Stimulated activated CD4-positive, alpha-beta T cell treated with anti-CD3 and anti-CD28 coated beads, Interleukin-4, amount 100 ng/mL, for 1 hour (primary cell): ENCODE measurements at places on chromosomes 6 and 20.

DNA sequence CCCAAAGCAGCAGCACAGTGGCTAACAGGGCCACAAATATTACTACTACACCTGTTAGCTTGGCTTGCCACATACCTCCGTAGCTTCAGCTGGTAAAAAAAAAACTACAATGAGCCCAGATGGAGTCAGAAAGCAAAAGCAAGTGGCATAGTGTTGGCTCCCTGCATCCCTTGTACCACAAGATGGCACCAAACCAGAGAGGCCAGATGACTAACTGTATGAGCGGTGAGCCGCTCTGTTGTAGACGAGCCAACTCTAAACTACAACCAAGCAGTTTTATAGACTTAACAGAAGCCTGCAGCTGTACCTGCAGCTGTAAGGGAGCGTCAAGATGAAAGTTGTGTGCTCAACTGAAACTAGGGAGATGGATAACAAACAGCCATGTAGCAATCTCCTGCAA is 84.5 kb upstream of the MCHR2 start:
- no peak for DNase-seq

- no peak for DNase-seq
Observed at GRCh38 chr6:45044086-45044485, 284.0 kb upstream of the RUNX2 start.

DNA sequence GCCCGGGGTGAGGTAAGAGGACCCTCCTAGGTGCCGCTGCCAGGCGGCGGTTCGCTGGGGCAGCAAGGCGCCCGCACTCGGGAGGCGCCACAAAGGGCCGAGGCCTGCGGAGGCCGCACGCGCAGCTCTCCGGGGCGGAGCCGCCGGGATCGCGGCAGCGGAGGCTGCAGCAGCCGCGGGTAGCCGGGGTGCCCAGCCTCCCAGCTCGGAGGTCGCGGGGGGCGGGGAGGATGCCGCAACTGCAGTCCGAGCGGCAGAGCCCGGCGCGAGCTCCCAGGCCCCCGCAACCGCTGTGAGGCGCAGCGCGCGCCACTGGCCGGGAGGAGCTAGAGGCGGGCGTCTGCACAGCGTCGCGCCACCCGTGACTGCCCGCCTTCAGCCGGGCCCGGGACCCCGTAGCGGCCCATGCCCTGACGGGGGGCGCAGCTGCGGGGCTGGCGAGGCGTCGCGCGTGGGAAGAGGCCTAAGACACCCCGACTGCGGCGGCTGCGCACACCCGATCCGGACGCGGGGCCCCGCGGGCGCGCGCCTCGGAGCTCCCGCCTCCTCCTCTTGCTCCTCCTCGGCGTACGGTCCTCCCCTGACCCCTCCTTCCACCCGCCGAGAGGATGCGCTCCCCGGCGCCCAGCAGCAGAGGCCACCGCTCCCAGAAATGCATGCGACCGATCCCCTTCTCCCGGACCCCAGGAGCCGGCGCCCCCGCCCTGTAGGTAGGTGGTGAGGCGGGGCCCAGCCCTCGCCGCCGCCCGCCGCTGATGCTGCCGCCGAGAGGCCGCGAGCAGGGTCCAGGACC is at the start of gene NCOA7:
TSS of gene NCOA7 (plus strand) at position 603 of the 793 bp plus-strand sequence. CDS start 24,395 bp downstream, outside the sequence.
- peak; percentile 73 for DNase-seq

GRCh38 chr20:63737945-63738686 is 1.5 kb upstream of the SLC2A4RG start:
- DNase-seq: peak; percentile 42

DNA sequence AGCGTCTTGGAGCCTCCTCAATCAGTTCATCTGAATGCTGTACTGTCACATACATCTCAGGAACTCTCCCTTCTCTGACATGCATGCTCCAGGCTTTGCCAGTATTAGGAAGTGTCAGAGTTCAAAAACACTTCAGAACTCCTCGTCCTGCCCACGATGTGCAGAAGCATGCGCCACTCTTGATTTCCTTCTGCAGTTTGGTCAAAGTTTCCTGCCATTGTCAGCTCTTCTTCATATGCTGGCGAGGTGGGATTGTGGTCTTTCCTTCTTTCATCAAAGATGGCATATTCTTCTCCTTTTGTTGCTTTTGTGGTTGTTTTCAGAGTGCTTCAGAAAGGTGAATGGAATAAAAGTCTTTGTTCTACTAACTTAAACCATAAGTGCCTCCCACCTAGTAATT is 21.0 kb downstream of the SLC13A3 start:
- no peak for DNase-seq

GRCh38 chr20:7520361-7520760 is 419.9 kb downstream of the HAO1 start:
- DNase-seq: no peak

DNA sequence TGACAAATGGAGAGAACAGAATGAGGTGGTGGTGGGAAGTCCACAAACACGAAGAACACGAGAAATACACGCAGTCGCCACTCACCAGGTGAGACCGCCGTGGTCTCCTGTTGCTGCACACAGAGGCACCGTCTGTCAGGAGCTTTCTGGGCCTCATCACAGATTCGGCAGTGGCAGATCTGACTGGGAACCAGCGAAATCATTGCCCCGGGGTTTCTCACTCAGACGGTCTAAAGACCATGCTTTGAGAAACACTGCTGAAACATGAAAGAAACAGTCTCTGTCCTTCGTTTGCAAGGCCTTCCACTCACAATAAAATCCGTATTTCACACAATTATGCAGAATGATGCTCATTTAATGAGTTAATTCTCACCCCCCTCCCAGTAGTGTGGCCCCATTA is 130.9 kb upstream of the AFDN start:
- no peak for DNase-seq

DNA sequence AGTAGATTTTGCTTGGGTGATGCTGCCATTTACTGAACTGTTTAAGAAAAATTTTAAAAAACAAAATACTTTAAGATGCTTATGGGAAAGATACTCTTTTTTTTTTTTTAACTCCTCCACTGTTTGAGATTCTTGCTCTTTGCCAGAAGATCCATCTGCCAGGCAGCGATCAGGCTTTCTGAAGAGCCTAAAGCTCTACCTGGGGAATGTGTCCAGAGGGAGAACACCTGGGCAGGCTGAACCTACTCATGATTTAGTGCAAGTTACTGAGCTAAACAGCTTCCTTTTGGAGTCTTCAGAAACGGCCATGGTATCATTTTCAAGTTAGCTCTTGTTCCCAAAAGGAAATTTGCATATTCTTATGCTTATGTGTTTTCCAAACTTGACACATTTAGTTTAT is 23.5 kb upstream of the MLIP start:
- no peak for DNase-seq

DNA sequence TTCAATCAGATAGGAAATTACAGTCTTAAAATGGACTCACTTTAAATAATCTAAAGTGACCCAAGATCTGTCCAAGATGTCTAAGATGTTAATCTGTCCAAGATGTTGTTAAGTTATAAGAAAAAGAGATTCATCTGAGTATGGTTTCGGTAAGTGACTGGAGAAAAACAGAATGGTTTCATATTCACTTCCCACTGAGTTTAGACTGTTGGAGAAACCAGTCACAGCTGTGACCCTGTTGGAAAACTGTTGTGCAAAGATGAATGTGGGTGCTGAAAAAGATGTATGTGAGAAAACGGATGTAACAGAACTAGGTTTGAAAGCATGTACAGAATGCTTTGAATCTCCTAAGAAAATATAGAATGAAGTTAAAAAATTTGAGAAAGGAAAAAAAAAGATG is 325.9 kb downstream of the COL12A1 start:
- DNase-seq: no peak

GRCh38 chr6:15335385-15335784 is 89.5 kb downstream of the JARID2 start:
- no peak for DNase-seq

DNA sequence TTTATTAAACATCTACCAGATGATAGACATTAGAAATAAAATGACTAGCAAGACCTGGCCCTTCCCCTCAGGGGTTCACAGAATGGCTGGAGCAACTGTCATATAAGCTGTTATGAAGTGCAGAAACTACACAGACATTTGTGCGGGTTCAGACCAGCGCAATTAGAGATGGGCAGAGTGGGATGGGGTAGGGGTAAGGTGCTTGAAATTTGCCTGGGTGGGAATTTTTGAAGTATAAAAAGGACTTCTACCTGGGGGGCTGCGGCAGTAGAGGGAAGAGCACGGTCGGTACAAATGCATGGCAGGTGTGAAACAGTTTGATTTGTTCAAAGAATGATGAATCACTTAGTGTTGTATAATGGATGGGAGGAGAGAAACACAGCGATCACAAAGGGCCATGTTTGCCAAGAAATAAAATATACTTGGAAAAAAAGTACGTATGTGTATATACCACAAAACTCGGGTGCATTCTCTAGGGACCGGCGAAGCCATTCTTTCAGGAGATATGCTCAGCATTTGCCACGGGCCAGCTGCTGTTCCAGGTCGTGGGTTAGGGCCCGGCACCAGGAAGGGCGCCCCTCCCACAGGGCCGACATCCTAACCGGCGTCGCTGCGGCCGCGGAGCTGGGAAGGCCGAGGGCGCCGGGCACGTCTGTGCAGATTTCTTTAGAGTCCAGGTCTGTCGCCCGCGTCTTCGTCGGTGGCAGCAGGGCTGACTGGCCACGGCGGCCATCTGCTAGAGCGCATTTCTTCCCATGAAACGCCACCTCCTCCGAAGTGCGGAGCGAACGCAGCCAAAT is 809 bp upstream of the NOL7 start:
- DNase-seq: no peak

DNA sequence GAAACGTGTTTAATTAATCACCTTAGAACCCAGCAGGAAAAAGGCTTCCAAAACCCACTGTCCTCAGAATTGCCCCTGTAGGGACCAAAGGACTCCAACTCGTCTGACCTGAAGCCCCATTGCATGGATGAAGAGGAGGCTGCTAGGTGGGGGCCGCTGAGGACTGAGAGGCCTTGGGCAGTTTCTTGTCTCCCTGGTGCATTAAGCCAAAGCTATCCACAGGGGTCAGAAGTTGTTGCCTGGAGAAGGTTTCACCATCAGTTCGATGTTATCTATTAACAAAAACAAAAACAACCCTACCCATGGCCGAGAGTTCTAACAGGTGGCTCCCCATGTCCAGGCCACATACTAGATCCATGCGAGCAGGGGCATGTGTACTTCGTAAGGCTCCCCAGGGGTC is 120.9 kb upstream of the CD93 start:
- no peak for DNase-seq

DNA sequence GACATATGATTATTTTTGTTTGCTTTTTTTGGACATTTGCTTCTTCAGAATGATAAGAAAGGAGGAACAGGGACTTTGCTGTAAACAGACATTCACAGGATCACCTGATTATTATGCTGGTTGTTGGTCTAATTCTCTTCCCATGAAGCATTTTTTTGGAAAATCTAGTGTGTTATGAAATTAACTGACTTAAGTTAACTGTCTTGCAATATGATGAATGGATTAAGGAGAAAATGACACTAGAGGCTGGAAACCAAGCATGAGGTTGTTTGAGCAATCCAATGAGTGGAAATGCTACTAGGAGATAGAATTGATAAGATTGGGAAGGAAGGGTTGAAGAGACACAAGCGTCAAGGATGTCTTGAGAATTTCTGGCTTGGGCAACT is 13.2 kb upstream of the EDN1 start:
- no peak for DNase-seq

GRCh38 chr20:62685781-62686555 is 22.7 kb upstream of the NTSR1 start:
- DNase-seq: no peak

- no peak for DNase-seq
Observed at GRCh38 chr20:14865169-14865568, 527.8 kb upstream of the FLRT3 start.

DNA sequence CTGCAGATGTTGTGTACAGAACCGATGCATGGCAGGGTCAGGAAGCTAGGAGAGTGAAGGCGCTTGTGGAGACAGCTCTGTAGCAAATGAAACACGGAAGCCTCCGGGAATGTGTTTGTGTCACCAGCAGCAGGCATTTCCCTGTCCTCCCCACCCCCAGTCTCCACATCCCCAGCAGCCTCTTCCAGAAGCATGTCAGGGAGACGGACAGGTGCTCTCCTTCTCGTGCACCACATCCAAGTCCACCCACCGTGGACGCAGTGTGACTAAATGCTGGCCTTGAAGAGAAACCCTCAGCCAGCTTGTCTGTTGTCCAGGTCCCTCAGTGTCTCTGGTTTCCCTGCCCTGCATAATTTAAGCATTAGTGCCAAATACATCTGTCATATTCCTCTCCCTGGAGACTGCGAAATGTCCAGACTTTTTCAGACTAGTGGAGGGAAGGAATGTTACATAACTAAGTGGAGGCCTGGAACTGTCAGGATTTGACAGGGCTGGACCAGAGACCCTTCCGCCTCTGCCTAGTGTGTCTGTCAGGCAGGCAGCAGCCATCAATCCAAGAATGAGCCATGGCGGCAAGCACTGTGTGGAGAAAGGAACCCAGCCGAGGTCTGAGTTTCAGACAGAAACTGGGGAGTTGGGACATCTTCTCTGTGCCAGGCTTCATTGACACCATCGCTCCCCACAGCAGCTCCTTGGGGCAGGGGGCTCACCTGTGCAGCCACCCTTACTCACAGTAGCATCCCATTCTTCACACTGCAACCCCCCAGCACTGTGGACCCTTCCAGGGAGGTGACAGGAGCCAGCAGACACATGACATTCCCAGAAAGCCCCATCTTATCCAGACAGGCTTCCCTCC is 26.6 kb upstream of the PI16 start:
- DNase-seq: no peak

DNA sequence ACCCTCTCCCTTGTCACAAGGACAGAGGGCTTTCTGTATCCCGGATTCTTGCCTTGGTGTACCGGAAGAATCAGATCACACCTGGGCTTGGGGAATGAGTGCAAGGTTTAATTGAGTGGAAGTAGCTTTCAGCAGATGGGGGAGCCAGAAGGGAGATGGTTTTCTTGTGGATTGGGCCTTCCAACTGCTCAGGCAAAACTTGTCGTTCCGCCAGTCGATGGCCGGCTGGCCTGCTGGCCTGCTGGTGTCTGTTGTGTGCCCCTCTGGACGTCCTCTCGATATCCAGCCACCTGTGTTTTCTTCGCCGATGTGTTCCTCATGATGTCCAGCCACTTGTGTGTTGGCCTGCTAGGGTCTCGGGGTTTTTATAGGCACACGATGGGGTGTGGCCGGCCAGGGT is 168.1 kb downstream of the CDKAL1 start:
- DNase-seq: no peak

DNA sequence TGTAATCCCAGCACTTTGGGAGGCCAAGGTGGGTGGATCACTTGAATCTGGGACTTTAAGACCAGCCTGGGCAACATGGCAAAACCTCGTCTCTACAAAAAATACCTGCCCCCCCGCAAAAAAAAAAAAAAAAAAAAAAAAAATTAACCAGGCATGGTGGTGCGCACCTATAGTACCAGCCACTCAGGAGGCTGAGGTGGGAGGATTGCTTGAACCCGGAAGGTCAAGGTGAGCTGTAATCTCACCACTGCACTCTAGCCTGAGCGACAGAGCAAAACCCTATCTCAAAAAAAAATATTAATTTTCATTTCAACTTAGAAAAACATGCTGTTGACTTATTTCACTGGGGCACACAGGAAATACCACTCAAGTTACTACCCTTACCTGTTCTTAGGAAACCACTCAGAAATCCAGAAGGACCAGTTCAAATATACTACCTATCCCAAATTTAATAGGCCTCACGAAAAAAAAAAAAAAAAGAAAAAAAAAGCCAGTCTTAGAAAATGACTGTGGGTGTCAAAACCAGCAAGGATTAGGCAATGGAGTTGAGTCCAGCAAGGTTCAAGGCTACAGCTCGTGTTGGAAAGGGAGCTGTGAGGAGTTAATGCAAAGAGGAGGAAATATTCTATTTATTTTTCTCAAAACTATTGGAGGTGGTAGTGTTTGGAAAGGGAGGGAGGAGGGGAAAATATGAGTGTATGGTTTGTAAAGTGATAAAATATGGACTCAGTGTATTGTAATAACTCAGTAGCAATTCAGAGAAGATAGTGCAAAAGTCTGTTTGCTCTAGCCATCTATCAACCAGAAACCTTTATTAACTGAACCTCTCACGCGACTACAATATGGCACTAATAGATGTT is 33.9 kb upstream of the PIM1 start:
- no peak for DNase-seq
